SJSA1 (cell line): ENCODE measurements at places on chromosomes 6 and 20.

DNA sequence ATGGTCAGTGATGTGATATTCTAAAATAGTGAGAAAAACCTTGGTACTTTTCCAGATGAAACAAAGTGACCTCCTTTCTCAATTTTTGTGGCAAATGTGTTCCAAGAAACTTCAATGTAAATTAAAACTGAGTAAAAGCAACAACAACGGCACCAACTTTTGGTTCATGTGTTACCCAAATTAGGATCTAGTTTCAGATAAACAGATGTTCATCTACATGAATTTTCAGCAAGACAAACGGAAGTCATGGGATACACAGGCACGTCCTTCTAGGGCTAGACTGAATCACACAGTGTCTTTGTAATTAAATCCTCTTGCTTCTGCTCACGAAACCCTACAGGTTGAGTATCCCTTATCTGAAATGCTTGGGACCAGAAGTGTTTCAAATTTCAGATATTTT, 915.2 kb downstream of the TFAP2A start:
- no peak for DNase-seq

DNA sequence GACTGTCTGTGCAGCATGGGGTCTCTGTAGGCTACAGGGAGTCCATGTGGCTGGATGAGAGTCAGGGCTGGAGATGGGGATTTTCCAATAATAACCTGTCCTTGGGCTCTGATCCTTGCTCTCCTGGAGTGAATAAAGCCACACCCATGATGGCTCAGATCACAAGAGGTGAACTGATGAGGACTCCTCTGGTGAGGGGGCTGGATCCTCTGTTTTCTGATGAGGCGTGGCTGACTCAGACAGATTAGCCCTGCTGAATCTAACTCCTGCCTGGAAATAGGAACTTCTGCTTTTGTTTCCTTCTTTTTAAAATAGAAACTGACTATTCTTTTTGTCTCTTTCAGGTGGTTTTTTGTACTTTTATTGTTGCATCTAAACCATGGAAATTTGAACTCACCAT, 27.0 kb downstream of the CST9L start:
- no peak for DNase-seq

GRCh38 chr20:36116807-36117441, 37.6 kb upstream of the EPB41L1 start:
- DNase-seq, result no peak

DNA sequence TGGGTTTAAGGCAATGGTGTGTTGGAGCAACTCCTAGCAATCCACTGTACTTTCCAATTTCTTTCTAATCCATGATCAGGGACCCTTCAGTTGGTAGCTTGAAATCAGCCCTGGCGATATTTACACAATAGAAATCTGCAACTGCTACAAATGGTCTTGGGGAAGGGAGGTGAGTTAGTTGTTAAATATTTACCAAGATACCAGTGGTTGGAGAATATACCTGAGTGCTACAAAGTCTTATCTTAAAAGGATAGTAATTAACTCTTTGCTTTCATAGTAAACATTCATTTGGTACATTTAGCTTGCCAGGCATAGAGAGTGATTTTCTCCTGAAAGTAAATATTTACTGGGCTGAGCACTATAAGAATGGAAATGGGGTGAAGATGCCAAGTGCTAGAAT, 568.2 kb downstream of the BCKDHB start:
- no peak for DNase-seq

- peak; percentile 30 for DNase-seq
Observed at GRCh38 chr20:24968278-24968800, 19.3 kb downstream of the CST7 start.

DNA sequence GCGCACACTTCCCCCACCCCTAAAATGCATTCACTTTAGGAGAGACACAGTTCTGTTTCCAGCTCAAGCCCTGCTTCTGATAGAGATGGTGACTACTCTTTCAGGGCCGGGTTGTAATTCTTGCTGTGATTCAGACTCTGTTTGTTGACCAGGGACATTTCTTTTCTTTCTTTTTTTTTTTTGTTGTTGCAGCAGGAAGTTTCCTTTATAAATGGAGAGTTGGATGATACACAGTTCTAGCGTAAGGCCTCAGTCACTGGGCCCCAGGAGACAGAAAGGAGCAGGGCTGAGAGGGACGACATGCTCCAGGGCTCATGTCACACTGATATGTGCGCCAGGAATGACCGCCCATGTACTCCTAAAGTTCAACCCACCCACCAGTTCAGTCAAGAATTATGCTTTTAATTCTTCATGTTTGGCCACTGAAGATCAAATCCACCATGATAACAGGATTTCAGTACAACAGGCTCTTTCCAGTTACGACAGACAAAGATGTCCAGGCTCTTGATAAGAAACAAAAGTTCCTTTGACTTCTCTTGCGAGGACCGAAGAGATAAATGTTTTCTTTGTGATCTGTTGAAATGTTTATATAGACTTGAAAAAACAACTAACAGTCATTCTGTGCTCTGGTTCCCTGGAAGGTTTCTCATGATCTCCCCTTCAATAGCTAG, 142.5 kb downstream of the CD164 start:
- DNase-seq, result peak; percentile 9

GRCh38 chr6:130500693-130501092, 134.9 kb downstream of the TMEM200A start:
- peak; percentile 22 for DNase-seq

DNA sequence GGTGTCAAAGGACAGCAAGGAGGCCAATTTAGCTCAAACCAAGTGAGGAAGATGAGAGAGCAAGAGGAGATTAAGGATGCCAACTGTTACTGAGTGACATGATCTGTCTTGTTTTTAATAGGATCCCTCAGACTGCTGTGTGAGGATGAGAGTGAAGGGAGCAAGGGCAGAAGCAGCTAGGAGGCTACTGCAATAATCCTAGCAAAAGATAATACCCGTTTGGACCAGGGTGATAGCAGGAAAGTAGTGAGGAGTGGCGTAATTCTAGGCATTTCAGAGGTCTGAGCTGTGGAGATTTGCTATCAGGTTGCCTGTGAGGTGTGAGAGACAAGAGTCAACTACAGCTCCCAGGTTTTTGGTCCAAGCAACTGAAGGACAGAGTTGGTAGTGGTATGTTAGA, 14.7 kb downstream of the UBE2V1 start:
- DNase-seq, result no peak

- DNase-seq, result peak; percentile 90
Observed at GRCh38 chr6:26021001-26021349, 58.4 kb downstream of the TRIM38 start.

DNA sequence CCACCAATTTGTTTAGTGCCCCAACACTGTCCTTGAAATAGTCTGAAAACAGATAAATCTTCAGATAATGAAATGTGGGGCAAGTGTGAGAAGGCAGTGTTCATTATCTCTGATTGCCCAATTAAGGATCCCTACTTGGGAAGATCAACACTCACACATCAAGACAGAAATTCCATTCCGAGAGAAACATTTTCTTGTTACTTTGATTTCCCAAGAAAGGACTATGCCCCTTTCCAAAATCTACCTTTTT, 16.2 kb downstream of the HMGN4 start:
- DNase-seq, result no peak

- DNase-seq, result no peak
Observed at GRCh38 chr20:8213831-8214587, 81.9 kb downstream of the PLCB1 start.

- no peak for DNase-seq
Observed at GRCh38 chr6:3851839-3852238, 2.7 kb downstream of the FAM50B start.

DNA sequence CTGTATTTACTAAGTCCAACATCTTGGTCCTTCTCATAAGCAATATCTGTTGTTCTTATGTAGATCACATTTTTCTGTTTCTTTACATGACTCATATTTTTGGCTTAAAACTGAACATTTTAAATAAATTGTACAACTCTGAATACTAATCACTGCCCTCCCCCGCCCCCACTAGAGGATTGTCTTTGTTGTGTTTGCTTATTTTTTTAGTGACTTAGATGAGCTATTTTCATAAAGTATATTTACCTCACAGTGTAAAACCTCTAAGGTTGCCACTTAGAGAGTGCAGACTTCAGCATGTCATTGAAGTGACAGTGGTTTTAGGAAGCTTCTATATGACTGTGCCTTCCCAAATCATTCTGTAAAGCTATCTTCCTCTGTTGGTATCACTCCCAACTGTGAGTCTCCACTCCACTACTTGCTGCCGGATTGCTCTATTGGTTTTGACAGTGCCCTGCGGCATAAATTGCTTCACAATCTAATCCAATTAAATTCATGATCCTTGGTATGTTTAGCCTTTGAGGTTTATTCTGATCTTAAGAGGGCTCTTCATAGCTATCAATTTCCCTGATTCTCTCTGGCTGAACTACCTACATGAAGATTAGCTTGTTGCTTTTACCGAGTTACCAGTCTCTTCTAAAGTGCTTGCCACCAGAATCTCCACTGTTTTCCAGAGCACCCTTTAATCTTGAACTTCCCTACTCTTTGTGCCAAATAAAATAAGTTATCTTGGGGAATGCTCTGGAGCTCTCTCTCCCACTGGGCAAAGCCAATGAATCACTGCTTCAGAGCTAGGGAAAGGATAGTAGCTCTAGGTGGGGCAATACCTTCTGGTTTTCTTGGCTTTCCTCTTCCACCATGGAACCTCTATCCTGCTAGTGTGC, 33.0 kb downstream of the SPTLC3 start:
- DNase-seq, result peak; percentile 64

DNA sequence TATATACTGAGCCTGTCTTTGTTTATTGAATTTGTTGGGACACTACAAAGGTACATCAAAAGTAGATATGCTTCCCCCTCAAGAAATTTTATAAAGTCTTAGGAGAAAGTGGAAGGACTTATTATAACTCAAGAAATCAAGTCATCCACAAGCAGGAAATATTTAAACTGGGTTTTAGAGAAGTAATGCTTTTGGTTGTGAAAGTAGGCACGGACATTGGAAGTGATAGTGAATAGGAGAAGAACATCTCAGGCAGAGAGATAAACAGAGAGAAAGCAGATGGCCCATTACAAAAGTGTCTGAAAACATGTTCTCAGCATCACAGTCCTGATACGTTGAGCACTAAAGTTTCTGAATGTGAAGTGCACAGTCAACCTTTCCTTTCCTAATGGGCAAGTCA, 415.6 kb upstream of the RNF217 start:
- no peak for DNase-seq

- DNase-seq, result no peak
Observed at GRCh38 chr6:125259354-125259736, 42.4 kb downstream of the HDDC2 start.

DNA sequence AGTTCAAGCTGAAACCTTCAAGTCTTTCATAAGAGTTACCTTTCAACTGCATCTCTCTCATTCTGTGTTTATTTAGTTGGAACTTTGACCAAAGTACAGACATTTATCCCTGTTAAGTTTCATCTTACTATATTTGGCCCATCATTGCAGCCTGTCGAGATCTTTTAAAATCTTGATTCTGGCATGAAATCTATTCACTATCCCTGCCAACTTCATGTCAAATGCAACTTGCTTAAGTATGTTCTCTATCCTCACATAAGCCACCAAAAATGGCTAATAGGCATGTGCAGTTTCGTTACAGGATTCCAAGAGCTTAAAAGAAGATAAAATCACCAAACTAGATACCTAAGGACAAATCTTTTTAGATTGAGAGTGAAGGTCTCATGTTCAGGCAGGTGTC, 117.5 kb upstream of the KCNQ5 start:
- DNase-seq, result no peak

- DNase-seq, result no peak
Observed at GRCh38 chr6:18920701-18921100, 533.6 kb downstream of the RNF144B start.

DNA sequence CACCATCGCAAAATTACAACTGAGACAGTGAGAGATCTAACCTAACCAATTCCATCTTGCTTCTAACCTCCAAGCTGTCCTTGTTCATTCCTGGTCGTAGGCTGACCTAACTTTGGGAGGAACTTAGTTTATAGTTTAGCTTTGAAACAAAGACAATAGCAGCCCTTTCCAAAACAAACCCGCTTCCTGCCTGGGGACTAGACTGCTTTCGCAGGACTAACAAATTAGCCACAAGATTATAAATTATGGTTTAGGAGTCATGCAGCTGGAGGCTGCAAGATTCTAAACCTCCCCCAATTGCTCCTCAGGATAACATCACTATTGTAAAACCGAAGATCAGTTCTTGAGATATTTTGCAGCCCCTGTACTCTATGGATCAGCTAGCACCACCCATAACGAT, 63.2 kb downstream of the TRIM27 start:
- DNase-seq, result no peak

GRCh38 chr6:73579851-73580246, 59.0 kb upstream of the EEF1A1 start:
- DNase-seq, result peak; percentile 80

DNA sequence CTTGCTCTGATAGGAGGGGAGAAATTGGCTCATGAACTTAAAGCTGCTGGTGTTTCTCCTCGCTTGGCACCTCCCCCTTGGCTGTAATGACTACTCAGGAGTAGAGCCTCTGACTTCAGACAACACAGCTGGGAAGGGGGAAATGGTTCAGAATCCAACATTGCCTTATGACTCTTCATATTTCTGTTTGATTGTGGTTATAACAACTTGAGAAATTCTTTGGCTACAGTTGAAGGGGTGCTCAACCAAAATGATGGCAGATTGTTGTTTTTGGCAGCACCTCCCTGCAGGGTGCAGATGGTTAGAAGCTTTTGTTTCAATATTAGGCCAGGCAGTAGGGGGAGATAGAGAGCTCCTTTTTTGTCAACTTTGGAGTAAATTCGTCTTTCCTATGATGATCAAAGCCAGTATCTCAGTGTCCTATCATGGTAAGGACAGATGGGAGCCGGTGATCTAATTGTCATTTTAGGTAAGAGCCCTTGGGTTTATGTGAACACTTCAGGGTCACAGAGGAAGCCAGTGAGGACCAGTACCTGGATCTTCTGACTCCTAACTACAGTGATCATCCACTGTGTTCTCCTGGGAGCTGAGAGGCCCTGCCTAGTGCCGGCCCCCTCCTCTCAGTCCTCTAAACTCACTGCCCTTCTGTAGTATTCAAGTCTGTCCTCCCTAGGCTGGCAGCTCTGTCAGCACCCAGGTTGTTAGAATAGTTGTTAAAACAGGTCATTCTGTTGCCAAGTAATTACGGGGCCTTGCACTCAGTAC, 39.9 kb downstream of the RPRD1B start:
- peak; percentile 81 for DNase-seq

DNA sequence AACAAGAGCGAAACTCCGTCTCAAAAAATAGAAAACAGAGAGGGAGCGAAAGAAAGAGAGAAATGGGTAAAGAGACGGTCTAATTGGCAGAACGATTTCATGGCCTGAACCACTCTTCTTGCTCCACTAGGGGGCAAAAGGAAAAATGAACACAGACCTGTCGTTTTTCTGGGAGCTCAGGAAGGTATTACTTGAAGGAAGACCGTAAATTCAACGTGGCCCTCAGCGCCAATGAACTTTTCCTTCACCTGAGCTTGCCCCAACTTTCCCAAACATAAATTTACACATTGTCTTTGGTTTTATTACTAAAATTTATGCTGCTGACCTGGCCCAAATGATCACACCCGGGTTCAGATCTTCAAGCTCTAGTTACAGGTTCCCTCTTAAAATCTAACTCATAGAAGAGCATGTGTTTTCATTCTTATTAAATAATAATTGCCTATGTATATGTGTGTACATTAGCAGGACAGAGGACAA, 67.3 kb downstream of the ATP9A start:
- DNase-seq, result peak; percentile 39
